Cortex of kidney (tissue), 1 donor: ENCODE measurements at places on chromosomes 16 and 17.

GRCh38 chr17:34826332-34826731 is 134.9 kb downstream of the CCT6B start:
- no peak for DNase-seq

- no peak for DNase-seq
These were observed 37.6 kb downstream of the RNF112 start for GRCh38 chr17:19448341-19449268.

GRCh38 chr16:23784811-23785447 is 30.1 kb downstream of the CHP2 start:
- no peak for DNase-seq

DNA sequence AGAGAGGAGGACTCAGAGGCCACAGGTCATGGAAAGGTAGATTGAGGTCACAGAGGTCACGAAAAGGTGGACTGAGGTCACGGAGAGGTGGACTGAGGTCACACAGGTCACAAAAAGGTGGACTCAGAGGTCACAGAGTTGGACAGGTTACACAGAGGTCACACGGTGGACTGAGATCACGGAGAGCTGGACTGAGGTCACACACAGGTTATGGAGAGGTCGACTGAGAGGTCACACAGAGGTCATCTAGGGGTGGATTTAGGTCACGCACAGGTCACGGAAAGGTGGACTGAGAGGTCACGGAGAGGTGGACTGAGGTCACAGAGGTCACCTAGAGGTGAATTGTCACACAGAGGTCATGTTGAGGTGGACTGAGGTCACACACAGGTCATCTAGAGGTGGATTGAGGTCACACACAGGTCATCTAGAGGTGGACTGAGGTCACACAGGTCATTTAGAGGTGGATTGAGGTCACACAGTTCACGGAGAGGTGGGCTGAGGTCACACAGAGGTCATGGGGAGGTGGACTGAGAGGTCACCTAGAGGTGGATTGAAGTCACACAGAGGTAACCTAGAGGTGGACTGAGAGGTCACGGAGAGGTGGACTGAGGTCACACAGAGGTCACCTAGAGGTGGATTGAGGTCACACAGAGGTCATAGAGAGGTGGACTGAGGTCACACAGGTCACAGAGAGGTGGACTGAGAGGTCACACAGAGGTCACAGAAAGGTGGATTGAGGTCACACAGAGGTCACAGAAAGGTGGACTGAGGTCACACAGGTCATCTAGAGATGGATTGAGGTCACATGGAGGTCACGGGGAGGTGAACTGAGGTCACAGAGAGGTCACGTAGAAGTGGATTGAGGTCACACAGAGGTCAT is 26.7 kb upstream of the JPT2 start:
- no peak for DNase-seq

GRCh38 chr16:4217204-4218131 is 24.4 kb downstream of the SRL start:
- no peak for DNase-seq

DNA sequence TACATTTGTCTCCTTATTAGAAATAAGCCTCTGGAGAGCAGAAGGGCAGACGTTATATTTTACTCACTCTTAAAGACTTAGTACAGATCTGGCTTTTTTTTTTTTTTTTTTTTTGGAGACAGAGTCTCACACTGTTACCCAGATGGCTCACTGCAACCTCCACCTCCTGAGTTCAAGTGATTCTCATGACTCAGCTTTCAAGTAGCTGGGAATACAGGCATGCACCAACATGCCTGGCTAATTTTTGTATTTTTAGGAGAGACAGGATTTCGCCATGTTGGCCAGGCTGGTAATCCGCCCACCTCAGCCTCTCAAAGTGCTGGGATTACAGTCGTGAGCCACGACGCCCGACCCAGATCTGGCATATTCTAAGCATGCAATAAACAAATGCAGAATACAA is 36.4 kb upstream of the TMEM97 start:
- no peak for DNase-seq

GRCh38 chr17:2101448-2102257 is 46.8 kb downstream of the HIC1 start:
- DNase-seq: no peak

DNA sequence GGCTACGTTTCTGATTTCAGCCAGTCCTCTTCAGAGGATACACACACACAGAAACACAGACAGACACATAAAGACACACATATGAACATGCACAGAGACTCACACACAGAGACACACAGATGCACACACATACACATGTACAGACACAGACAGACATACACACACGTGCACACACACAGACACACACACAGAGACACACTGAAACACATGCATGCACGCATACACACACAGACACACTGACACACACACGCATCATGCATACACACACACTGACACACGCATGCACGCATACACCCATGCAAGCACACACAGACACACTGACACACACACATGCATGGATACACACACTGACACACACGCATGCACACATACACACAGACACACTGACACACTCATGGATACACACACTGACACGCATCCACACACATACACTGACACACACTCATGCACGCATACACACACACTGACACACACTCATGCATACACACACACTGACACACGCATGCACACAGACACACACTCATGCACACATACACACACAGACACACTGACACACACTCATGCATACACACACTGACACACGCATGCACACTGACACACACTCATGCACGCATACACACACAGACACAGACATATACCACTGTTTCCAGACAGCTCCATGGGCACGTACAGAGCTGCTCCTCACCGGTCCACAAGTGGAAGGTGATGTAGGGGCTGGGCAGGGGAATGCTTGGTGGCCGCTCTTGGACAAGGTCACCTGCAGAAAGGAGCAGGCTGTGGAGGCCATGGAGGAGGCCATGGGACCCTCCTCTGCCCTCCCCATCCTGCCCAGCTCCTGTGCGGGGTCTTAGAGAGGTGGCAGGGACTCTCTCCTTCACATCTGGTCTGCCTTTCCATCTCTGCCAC is 30.1 kb upstream of the MFSD6L start:
- no peak for DNase-seq

- no peak for DNase-seq
These were observed 22.9 kb downstream of the CRAMP1 start for GRCh38 chr16:1635070-1635469.

GRCh38 chr16:87491522-87492290 is 1.1 kb downstream of the ZCCHC14 start:
- DNase-seq: no peak

- DNase-seq: no peak
These were observed 85.1 kb downstream of the SOCS1 start for GRCh38 chr16:11170696-11171447.

DNA sequence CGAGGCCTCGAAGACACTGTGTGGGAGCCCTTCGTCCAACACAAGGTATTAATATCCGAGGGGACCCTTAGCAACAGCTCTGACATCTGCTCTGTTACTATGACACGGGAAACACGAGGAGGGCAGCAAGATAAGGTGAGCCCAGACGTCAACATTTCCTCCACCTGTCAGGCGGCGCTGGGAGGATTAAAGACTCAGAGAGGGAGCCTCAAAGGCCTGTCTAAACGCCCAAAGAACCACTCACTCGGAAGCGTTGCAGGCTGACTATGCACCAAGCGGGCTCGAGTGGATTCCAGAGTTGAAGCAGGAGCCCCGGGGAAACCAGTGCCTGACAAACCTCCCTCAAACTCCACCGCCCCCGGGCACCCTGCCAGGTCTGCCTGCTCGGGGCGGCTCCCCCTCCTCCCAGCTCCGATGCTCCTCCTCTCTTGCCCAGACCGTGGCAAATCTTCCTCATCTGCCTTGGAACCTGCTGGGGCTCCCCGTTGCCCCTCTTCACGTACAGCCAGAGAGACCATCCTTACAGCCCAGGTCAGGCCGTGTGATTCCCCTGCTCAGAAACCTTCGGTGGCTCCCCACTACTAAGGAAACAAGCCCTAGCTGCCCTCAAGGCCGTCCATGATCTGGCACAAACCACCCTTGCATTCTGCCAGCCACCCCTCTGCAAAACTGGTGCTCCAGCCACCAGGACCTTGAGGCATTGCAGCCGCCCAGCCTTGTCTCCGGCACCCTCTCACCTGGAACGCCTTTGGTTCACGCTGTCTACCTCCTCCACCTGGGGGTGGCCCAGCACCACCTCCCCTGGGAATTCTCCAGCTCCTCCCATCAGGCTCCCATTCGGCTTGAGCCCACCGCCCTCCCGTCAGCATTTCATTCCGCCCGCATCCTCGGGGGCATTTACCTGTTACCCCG is 16.2 kb downstream of the RPH3AL start:
- no peak for DNase-seq

DNA sequence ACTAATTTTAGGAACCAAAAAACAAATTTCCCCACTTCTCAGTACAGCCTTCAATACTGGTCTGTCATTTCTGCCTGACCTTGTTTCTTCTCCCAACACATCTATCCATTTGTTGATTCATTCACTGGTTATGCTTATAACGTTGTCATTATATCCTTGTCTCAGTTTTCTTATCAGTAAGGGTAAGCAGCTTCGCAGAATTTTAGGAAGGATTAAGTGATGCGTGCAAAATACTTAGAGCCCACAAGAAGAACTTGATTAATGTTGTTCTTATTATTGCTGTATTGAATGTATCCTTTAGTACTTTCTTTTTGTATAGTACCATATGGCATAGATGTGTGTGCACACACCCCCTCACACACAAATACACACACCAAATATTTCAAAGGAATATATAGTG is 403.5 kb upstream of the HSBP1 start:
- no peak for DNase-seq

DNA sequence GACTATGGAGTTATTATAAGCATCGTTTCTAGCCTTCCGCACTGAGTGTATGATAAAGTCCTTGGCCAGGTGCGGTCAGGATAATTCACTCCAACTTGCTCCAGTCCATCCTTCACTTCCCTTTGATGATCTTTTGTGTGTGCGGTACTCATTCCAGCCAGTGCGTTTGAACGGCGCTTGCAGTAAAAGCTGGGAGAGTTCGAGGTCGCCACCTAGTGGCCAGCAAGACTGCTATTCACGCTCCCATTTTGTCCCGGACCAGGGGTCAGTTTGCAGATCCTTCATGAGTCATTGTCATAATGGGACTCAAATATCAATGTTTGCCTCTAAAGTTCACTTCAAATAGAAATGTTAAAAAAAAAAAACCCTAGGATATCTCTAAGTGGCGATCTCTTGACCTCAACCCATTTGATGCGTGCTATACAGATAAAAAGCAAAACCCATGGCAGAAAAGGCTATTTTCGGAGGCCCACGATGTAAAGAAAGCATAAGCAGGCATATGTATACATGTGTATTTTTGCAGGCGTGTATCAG is 417.1 kb downstream of the TMEM114 start:
- no peak for DNase-seq

DNA sequence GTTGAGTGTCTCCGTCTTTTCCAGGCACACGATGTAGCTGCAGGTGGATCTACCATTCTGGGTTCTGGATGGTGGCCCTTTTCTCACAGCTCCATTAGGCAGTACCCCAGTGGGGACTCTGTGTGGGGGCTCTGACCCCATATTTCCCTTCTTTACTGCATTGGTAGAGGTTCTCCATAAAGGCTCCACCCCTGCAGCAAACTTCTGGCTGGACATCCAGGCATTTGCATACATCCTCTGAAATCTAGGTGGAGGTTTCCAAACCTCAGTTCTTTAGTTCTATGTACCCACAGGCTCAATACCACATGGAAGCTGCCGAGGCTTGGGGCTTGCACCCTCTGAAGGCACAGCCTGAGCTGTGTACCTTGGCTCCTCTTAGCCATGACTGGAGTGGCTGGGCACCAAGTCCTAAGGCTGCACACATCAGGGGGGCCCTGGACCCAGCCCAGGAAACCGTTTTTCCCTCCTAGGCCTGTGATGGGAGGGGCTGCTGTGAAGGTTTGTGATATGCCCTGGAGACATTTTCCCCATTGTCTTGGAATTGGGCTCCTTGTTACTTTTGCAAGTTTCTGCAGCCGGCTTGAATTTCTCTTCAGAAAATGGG is 14.0 kb downstream of the ABCC1 start:
- no peak for DNase-seq

DNA sequence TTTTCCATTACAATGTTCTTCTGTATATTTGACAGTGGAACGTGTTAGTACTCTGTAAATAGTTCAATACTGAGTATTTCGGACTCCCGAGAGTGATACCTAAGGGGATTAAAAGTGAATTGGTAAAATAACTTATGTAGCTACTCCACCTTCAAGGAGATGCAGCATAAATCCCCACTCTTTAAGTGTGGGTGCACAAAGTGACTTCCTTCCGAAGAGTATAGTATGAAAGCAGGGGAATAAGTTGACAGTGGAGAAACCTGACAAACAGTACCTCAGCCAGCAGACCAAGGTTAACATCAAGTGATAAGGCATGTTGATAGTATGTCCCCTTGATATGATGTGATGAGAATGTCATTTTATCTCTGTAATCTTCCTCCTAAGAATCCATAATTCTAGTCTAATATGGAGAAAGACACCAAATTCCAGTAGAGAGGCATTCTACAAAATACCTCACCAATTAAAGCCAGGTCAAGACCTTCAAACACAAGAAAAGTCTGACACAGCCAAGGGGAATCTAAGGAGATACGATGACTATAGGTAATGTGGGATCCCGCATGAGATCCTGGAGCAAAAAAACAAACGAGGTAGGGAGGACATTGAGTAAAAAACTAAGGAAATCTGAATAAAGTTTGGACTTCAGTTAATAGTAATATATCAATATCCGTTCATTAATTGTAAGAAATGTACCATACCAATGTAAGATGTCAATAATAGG is 1.8 kb upstream of the ZPBP2 start:
- no peak for DNase-seq

DNA sequence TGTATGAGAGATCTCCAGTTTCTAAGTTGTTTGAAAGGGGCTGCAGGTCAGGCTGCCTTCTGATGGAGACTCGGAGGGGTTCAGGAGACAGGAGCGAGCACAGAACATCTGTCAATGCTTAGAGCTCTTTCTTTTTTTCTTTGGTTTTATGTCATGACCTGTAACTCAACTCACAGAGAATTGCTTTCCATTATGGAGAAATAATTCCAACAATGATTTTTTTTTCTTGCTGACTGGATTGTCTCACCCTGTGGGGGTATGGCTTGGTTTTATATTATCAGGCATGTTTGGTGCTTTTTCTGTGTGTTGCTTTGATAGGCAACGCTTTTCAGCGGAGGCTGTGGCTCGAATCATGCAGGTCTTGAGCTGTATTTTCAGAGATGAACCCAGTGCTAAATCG is 10.7 kb upstream of the KCNJ2 start:
- DNase-seq: no peak

- no peak for DNase-seq
These were observed 1.9 kb downstream of the PRRT2 start for GRCh38 chr16:29813644-29814562.

- DNase-seq: no peak
These were observed 157.1 kb downstream of the KATNIP start for GRCh38 chr16:27706866-27707685.

GRCh38 chr16:67184995-67185650 is 1.4 kb upstream of the MATCAP1 start:
- no peak for DNase-seq

GRCh38 chr17:64460955-64461354 is 12.0 kb downstream of the MILR1 start:
- DNase-seq: no peak

- no peak for DNase-seq
These were observed 33.8 kb upstream of the DNAH17 start for GRCh38 chr17:78610951-78611511.
